GM13977 (cell line): ENCODE measurements at places on chromosomes 2 and 18.
A peak's percentile ranks its signal among the peaks of the same experiment; 100 is the strongest.

GRCh38 chr18:47604021-47604420, 326.4 kb downstream of the SMAD2 start:
- no peak for DNase-seq

GRCh38 chr2:119630121-119630520, 48.9 kb upstream of the TMEM177 start:
- no peak for DNase-seq

DNA sequence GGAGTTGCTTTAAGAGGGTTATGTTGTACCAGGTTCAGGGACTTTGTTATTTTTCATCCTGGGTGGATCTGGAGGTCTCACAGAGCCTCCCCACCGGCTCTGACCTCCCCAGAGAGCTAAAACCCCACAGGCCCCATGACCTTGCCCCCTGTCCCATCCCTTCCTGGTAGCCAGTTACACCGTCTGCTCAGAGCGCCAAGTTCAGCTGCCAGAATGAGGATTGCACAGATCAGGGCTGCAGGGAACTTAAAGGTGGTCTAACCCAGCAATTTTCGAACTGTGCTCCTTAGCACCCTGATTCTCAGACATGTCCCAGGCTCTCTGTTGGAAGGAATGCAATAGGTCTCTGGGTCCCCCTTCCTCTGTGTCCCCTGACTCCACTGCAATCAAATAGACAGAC, 32.1 kb downstream of the ATOH8 start:
- DNase-seq = no peak

GRCh38 chr18:37251679-37252078, 313.9 kb downstream of the CELF4 start:
- no peak for DNase-seq

- no peak for DNase-seq
These were observed 52.2 kb downstream of the CUL3 start for GRCh38 chr2:224532931-224533330.

DNA sequence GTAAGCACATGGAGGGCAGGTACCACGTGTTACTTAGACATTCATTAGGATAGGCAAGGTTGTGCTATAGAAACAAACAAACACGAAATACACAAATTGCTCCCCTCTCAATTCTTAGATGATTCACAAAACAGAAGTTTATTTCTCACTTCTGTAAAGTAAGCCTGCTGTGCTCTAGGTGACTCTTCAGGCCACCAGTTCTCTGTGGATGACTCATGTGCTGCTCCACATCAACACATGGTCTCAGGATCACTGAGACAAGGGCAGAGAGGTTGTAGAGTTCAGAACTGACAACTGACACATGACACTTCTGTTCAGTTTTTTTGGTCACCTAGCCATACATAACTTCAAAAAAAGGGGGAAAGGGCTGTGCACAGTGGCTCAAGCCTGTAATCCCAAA, 70.6 kb downstream of the DAW1 start:
- DNase-seq = peak; percentile 15

- no peak for DNase-seq
These were observed 47.7 kb downstream of the PLCL1 start for GRCh38 chr2:197852108-197852507.

DNA sequence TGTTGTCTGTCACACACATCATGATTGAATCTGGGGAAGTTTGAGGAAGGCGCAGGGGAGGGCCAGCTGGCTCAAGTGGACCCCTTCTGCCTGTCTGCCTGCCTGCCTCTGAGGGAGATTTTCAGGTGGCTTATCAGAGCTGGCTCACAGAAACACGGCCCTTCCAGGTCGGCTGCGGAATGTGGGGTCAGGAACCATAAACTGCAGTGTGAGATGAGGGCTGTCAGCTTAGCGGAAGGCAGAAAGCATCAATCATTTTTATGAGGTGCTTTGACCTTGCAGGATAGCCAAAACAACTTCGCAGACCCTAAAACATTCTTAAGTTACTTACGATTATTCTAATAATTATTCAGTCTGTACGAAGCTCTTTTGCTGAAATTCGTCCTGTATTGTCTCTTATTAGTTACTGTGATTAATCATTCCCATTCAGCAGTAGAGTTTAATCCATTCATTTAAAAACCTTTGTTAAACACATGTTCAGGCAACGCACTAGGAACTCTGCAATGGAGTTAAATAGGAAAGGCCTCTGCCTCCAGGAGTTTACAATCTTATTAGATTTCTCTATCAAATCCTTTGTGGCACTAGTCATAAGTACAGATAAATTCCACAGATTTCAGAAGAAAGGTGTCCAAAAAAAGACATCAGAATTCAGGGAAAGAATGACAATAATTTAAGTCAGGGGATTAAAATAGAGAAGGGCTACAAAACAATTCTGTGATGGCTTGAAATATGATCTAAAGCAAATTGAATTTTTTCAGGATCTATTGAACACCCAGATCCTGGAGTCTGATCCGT, 371.6 kb downstream of the HRH4 start:
- no peak for DNase-seq

DNA sequence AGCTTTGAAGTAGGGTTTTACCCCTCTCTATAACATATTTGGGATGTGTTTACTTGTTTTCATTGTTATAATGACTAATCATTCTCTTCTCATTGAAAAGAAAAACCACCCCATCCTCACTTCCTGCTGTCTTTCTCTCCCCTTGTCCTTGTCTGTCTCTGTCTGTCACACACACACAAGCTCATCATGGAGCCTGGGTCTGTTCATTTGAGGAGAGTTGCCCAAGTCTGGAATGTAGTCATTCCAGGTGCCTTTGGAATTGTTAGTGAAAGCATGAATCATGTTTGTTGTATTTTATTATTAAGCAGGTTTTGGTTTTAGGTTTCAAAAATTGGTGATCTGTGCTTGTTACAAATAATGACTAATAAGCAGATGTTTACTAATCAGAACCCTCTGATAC, 133.5 kb upstream of the IL1R2 start:
- no peak for DNase-seq
